ENCODE measurements at places on chromosomes 1 and 21.

DNA sequence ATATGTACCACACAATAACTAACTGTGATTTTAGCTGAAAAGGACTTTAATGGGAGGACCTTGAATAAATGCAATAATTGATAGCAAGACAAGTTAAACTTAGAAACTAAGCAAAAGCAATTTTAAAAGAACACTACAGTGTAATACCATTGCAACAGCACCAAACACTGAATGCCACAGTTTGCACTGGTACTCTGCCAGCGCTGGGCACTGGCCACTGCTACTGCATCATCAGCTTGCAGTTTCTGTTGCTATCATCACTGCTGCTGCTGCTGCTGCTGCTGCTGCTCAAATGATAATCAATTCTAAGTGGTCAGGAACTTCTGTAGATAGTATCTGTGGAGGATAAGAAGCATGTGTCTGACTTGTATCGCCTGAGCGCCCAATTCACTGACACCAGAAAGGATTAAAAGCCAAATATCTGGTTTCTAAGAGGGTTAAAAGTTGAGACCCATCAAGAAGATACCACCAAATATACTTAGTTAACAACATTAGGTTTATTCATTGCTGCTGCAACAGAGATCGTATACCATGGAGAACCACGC, 306.9 kb downstream of the LRRC40 start:
- no peak for DNase-seq
- H3K4me3 ChIP-seq = no peak overlapping the region
- H3K36me3 ChIP-seq = no peaks in the 10 kb centered on the region
- H3K4me1 ChIP-seq = no peaks in the 10 kb centered on the region
- no peak overlapping the region for H3K27ac ChIP-seq
- H3K27me3 ChIP-seq = no peaks in the 10 kb centered on the region

DNA sequence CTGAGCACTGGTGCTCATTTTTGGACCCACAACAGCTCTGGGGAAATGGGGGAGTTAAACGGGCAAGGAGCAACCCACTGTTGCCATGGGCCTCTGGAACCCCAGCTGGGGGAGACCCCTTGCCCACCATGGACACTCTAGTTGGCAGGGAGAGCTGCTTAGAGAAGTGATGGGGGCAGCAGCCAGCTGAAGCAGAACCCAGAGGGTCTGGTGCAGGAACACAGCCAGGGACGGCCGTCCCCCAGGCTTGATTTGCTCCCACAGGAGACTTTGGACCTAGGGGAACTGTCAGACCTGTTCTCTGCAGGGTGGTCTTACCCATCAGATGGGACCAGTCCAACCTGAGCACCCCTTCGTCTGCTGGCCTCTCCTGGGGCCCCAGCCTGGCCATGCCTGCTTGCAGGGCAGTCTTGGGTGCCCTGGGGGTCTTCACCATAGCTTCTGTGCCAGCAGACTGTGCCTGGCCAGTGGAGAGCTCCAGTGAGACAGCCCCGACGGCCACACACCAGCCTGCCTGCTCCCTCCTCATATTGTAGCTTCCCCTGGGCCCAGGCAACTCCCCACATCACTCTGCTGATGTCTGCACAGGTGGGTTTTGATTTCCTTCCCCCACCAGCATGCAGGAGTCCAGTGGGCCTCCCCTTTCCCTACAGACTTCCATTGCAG, 11.3 kb downstream of the SPATC1L start:
- H3K4me3 ChIP-seq = no peak overlapping the region
- no peaks in the 10 kb centered on the region for H3K4me1 ChIP-seq
- H3K36me3 ChIP-seq = no peaks in the 10 kb centered on the region

- DNase-seq = no peak
- no peak overlapping the region for H3K4me3 ChIP-seq
- H3K27ac ChIP-seq = no peak overlapping the region
- H3K36me3 ChIP-seq = no peaks in the 10 kb centered on the region
- H3K27me3 ChIP-seq = peaks cover 40% of the 10 kb centered on the region
These were observed 118.7 kb upstream of the RRP15 start for GRCh38 chr1:218166268-218166945.

- peak overlapping the region; percentile 10 for H3K27ac ChIP-seq
- peaks cover 7% of the 10 kb centered on the region for H3K4me1 ChIP-seq
- H3K36me3 ChIP-seq = no peaks in the 10 kb centered on the region
- H3K4me3 ChIP-seq = no peak overlapping the region
These were observed 81.5 kb upstream of the EDEM3 start for GRCh38 chr1:184836141-184836540.

- H3K4me3 ChIP-seq = no peak overlapping the region
- no peaks in the 10 kb centered on the region for H3K36me3 ChIP-seq
- H3K4me1 ChIP-seq = no peaks in the 10 kb centered on the region
- H3K27me3 ChIP-seq = no peaks in the 10 kb centered on the region
- no peak overlapping the region for H3K27ac ChIP-seq
These were observed 16.0 kb downstream of the FNBP1L start for GRCh38 chr1:93463960-93464359.

DNA sequence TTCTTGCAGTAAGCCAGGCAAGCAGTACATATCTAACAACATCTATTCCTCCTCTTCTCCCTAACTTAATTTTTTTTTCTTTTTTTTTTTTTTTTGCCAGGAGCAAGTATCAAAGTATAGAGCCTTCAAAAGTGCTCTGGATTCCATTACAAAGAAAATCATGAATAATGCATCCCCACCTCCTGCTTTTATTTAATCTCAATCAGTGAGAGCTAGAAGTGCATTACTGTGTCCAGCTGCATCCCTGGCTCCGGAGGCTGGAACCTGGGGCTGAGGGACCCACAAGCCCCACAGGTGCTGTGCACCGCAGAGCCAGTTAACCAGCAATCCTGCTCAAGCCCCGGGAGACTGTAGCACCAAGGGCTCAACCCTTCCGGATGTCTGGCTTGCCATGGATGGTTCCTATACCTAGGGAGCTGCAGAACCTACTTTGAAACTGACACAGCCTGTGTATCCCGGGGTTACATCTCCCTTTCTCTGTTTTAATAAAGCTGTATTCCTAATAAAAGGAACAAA, 455.9 kb upstream of the RUNX1 start:
- DNase-seq = no peak
- H3K36me3 ChIP-seq = no peaks in the 10 kb centered on the region
- H3K4me1 ChIP-seq = no peaks in the 10 kb centered on the region
- no peak overlapping the region for H3K4me3 ChIP-seq
- no peak overlapping the region for H3K27ac ChIP-seq
- H3K27me3 ChIP-seq = no peaks in the 10 kb centered on the region

DNA sequence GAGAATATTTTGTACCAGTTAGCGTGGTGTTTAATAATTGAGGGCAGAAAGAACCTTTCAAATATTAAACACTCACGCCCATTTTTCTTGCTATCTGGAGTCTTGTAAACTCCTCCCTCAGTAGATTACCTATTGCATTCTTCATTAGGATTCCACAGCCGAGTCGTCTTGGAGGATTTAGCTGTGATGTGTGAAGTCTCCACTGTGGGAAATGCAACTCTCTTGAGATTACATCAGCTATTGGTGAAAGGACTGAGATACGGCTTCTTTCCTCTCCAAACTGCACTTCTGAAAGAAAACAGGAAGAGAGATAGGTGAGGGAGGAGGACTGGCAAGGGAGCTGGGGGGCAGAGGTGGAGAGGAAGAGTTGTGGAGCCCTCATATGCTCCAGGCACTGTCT, 36.1 kb downstream of the ACTA1 start:
- H3K4me1 ChIP-seq = no peaks in the 10 kb centered on the region
- no peaks in the 10 kb centered on the region for H3K36me3 ChIP-seq
- H3K27me3 ChIP-seq = no peaks in the 10 kb centered on the region
- H3K27ac ChIP-seq = no peak overlapping the region

DNA sequence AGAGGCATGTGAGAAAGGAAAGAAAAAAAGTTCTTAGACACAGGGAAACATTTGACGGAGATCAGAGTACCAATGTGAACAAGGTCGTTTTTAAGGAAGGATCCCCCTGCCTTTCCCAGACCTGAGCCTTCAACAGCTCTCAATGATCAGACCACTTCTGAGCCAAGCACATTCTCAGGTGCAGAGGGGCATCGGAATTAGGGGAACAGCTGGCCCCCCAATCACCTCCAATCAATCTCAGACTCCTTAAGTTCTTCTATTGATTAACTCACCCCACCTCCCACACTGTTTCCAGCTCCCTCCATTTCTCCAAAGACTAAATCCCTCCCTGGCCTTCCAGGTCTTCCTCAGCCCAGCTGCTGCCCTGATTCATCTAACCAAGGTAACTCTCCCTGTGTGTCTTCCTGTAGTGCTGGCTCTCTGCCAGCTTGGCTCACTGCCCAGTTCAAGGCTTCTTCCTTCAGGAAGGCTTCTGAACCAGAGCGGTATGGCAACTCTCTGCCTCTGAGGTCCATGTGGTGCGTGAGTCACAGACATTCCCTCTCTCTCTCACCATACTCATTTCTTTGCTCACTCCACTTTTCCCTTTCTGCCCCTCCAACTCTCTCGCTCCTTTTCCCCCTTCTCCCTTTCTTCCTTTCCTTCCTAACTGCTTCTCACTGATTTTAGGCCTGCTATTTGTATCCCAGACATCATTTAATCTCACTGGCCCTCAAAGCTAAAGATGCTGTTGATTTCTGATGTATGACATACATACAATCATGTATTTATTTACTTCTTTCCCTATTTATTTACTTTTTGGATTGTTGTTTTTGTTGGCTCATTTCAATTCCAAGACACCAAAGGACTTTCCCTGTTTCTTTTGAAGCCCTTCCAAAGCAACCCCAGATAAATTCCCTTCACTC, 18.1 kb downstream of the CFAP45 start:
- peak; percentile 99 for DNase-seq
- no peak overlapping the region for H3K4me3 ChIP-seq
- H3K27me3 ChIP-seq = no peaks in the 10 kb centered on the region
- no peaks in the 10 kb centered on the region for H3K4me1 ChIP-seq
- H3K36me3 ChIP-seq = no peaks in the 10 kb centered on the region

DNA sequence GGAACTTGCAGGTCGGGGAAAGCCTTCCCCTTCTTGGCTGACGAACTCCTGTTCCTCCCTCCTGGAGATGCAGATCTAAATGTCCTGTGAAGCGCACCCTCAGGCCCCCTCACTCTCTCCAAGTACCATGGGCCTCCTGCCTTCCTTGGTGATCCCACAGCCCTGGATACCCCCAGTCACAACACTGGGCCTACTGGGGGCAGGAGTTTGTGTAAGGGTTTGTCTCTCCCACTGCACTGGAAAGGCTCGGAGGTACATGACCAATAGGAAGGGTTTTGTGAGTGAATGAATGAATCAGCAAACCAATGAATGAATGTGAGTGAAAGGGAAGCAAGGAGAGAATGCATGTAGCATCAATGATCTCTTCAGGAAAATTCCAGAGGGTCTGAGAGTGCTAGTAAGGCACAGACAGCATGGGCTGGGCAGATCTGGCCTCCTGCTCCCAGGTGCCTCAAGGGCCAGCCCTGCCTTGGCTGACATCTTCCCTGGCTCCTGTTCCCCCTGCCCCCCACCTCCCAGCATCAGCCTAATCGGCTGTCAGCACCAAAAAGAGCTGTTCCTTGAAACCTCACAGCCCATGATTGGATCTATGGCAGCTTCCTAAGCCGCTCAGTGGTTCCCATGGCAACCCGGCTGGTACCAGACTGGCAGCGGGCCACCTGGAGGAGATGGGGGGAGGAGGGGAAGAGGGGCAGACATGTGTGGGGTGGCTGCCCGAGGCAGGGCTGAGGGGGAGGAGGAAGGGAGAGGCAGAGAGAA, 95.8 kb downstream of the VWA5B1 start:
- H3K27ac ChIP-seq = no peak overlapping the region
- H3K4me3 ChIP-seq = no peak overlapping the region
- no peak for DNase-seq
- peaks cover 5% of the 10 kb centered on the region for H3K27me3 ChIP-seq

DNA sequence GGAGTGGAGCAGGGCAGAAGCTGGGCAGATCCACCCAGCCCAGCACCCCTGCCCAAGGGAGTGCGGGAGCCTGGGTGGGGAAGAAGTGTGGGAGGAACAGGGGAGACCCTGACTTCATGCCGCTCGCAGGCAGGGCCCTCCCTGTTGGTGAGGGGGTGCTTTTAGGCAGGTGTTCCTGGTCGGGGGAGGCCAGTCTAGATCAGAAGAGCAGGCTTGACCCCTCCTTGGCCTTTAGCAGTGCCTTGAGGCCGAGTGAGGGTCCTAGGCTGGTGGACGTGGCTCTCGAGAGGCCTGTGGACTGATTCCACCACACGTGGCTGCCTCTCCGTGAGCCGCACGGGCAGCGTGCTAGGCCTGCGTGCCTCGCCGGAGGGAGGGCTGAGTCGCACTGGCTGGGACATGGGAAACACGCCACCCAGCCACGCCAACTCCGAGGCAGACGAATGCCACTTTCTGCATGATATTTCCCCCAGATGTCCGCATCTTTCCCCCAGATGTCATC, 19.4 kb upstream of the COL18A1 start:
- no peak for DNase-seq
- H3K4me1 ChIP-seq = no peaks in the 10 kb centered on the region
- H3K4me3 ChIP-seq = no peak overlapping the region
- H3K36me3 ChIP-seq = no peaks in the 10 kb centered on the region

DNA sequence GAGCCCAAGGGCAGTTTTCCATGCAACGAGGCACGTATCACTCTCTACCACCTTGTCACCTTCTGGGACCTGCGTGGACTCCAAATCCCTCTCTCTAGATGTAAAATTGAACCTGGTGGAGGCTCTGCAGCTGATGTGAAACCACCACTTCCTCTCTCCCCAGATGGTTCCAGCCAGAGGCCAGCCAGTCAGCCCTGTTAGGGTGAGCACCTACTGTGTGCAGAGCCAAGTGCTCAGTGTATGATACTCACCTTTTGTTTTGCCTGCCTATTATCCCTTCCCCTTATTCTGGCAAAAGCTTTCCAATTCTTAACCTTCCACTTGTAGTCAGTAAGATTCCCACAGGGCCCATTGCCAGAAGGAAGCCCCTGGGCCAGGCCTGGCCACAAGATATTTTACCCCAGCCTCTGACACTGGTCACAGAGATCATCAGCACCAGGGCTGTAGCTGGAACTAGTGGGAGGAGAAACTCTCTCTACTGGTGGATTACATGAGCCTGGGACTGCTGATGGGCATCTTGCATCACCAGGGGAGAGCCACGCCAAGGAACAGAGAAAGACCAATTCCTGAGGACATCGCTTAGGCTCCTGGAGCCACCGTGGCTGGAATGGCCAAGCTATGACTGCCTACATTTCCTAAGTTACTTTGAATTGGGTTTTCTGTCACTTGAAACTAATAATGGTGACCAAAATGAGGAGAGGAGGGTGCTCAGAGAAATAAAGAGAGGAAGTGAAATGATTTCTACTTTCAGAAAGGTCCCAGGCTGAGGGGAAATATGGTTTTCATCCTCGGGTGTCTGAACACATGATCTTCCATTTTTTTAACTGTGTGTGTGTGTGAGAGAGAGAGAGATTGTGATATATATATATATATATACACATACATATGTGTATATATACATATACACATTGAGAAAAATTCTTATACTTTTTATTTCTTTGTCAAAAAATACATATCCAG, 26.6 kb upstream of the RD3 start:
- no peak for DNase-seq
- no peak overlapping the region for H3K27ac ChIP-seq
- no peaks in the 10 kb centered on the region for H3K27me3 ChIP-seq
- H3K36me3 ChIP-seq = no peaks in the 10 kb centered on the region
- H3K4me1 ChIP-seq = peaks cover 9% of the 10 kb centered on the region

- no peak overlapping the region for H3K4me3 ChIP-seq
- H3K27ac ChIP-seq = no peak overlapping the region
- peaks cover 4% of the 10 kb centered on the region for H3K4me1 ChIP-seq
These were observed 4.7 kb downstream of the PGBD5 start for GRCh38 chr1:230421481-230421880.
